ENCODE measurements at places on chromosomes 1 and 21. TPM values are rescaled to one million over a fixed set of nuclear protein-coding genes. Genes with fewer than 3 reads are reported as not detected.

GRCh38 chr1:96587222-96587621 lies 134.4 kb upstream of the PTBP2 start:
- DNase-seq: no peak

DNA sequence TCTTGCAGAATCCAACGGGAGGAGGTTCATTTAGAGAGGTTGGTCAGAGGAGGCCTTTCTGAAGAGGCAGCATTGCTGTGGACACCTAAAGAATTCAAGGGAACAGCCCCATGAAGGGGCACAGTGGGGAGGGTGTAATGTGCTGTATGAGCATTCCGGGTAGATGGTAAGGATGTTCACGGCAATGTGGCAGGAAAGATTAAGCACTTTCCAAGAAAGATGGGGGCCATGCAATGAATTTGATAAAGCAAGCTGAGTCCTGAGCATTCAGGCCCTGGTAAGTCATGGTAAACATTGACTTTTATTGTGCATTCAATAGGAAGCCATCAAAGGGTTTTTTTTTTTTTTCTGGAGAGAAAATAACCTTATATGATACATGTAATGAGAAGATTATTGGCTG lies 166.6 kb downstream of the GREM2 start:
- DNase-seq: no peak

DNA sequence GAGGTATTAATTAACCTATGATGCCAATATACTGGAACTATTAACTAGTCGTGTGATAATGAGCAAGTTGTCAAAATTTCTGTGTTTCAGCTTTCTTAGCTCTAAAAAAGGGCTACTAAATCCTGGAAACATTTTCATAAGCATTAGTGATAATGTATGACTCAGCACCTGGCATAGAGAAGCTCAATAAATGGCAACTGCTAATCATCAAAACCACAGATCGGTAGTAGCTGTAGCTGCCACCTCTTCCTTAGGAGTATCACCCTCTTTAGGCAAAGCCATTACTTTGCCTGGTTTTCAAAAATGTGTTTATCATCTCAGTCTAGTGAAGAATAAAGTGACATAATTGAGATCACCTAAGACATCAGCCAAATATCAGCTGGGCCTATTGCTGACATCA lies 75.5 kb downstream of the TPR start:
- DNase-seq: no peak

DNA sequence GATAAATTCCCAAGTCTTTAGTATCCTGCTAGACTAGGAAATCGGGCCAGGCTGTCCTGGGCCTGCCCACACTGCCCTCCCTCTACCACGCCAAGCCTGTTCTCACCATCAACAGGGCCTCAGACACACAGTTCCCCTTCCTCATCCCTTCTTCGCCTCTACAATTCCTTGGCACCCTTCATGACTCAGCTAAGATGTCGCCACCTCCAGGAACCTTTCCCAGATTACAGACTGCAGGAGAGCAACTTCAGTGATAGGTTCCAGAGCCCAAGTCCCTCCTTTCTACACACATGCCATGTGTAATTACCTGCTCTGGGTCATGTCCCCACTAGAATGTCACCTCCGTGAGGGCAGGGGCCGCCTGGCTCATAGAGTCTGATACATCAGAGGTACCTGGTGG lies 3.3 kb downstream of the RIMS3 start:
- DNase-seq: no peak

- DNase-seq: no peak
Observed at GRCh38 chr21:35202431-35202830, 153.3 kb upstream of the RUNX1 start.

GRCh38 chr1:216742625-216743024 lies 19.4 kb upstream of the ESRRG start:
- no peak for DNase-seq

DNA sequence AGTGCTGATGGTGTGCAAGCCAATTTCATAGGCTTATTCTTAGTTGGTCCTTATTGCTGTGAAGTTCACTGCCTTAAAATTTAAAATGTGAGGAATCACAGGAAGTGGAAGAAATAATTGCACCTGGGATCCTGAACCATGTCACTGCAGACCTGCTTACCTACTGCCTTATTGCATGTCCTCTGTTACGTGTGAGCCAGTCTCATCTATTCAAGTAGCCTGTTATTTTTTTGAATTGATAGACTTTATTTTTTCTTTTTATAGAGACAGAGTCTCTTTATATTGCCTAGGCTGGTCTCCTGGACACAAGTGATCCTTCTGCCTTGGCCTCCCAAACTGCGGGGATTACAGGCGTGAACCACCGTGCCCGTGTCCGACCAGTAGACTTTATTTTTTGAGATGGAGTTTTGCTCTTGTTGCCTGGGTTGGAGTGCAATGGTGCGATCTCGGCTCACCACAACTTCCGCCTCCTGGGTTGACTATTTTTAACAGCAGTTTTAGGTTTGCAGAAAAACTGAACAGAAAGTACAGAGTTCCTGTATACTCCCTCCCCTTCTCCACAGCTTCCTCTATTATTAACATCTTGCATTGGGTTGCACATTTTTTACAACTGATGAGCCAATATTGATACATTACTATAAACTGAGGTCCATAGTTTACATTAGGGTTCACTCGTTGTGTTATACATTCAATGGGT lies 14.0 kb upstream of the DISC1 start:
- no peak for DNase-seq

DNA sequence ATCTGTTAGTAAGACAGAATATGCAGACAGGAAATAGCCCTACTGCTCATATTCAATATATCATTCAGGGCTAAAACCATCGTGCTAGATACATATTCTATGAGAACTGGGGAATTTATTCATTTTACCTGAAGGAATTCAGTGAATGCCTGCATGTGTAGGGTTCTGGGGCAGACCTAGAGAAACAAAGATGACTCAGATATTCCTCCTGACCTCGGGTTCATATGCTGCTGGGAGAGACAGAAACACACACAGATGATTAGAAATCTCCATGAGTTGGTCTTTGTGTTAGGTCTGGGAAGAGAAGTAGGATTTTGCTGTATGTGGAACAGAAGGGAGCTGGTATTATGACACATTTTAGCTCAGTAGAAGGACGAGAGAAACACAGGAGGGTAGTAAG lies 176.5 kb upstream of the ST6GALNAC5 start:
- DNase-seq: no peak

GRCh38 chr1:19096036-19096833 lies 113.8 kb downstream of the UBR4 start:
- peak; percentile 10 for DNase-seq

DNA sequence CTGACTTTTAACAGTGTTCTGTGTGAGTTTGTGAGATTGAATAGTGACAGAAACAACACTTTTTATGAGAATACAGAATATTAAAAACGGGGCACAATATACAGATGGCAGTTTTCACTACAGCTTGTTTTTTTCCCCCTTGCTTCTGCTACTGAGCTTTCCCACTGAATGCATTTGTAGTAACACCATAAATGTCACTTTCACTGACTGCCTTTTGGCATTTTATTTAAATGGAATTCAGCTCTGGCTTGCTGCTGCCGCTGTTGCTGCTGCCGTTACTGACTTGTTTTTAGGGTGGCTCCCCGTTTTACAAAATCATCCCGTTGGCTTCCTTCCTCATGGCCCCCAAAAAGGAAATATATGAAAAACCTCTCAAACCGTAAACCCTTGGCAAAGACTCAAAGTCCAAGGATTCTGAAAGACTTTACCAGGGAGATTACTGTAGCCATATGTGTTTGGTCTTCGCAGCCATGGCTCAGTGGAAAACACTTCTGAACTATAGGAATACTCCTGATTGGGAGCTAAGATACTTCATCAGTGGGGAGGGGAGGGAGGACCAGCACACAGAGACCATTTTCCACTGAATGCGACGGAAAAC lies 151.0 kb downstream of the NUF2 start:
- no peak for DNase-seq

GRCh38 chr1:171796592-171796991 lies 15.1 kb downstream of the METTL13 start:
- no peak for DNase-seq

GRCh38 chr1:178124115-178124514 lies 30.2 kb downstream of the RASAL2 start:
- DNase-seq: no peak

DNA sequence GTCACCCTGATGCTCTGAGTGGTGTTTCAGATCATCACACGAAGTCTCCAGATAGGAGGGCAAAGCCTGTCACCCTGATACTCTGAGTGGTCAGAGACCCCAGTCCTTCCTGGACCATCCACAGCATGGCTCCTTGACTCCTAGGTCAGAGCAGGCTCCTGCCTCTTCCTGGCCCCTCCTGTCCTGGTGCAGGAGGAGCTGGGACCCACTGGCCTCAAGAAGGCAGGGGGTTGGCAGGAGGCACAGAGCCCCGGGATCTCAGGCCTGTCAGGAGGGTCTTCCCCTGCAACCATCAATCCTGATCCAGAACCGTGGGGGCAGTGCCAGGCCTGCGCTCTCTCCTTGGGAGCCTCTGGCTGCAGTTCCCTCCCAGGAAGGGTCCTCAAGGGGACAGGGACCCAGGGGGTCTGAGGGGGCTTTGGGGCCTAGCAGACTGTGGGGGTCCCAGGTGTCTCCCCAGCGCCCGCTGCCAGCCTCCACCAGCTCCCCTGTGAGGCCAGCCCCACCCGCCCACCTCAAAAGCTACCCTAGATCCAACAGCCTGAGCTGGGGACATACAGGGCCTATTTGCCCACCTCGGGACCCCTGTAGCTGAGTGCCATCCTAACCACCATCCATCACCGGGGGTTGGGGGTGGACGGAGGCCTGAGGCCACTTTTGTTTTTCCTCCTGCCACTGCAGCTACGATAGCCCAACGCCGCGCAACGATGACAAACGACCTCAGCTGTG lies 27.5 kb downstream of the COL6A1 start:
- DNase-seq: no peak

GRCh38 chr1:188194916-188195315 lies 1366.2 kb downstream of the PLA2G4A start:
- DNase-seq: no peak

- peak; percentile 57 for DNase-seq
Observed at GRCh38 chr1:151539321-151540020, 638 bp upstream of the TUFT1 start.

GRCh38 chr1:36525166-36525565 lies 42.5 kb upstream of the CSF3R start:
- no peak for DNase-seq

Gene PADI3
- not detected for total RNA-seq

Gene PLK3
- total RNA-seq: 10.0 TPM

Gene CLCNKB
- 0.16 TPM for total RNA-seq

Gene C2CD4D
- 0.16 TPM for total RNA-seq

Gene AIRE
- not detected for total RNA-seq

Gene HEYL
- 0.47 TPM for total RNA-seq

Gene CCDC17
- 0.47 TPM for total RNA-seq

Gene C1QA
- total RNA-seq: 10.9 TPM

Gene HORMAD1
- 0.78 TPM for total RNA-seq

Gene NPHS2
- total RNA-seq: not detected
